ENCODE measurements at places on chromosomes 6 and 20.

DNA sequence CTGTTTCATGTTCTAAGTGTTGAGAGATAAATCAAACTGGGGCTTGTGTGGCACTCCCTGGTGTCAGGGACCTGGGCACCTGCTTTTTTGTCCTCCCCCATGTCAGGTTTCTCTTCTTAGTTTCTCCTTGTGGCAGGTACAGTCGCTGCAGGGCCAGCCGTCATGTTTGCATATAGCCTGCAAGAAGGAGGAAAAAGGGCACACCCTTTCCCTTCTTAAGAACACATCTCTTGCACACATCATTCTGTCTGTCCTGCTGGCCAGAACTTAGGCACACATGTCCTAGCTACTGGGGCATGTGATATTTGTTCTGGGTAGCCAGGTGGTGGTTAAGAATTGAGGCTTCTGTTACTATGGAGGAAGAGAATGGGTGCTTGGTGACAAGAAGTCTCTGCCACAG lies 27.9 kb downstream of the CDC5L start:
- no peak for DNase-seq

DNA sequence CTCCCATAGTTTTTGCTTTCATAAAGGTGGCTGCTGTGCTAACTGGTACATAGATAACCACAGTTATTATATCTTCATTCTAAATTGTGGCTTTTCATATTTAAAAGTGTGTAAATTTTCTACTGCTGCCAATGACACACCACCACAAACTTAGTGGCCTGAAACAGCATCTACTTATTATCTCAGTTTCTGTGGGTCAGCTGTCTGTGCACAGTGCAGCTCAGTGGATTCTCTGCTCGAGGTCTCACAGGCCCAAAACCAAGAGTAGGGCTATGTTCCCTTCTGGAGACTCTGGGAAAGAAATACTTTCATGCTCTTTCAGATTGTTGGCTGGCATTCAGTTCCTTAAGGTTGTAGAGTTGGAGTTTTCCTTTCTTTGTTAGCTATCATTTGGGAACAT lies 90.1 kb downstream of the LMBRD1 start:
- no peak for DNase-seq

DNA sequence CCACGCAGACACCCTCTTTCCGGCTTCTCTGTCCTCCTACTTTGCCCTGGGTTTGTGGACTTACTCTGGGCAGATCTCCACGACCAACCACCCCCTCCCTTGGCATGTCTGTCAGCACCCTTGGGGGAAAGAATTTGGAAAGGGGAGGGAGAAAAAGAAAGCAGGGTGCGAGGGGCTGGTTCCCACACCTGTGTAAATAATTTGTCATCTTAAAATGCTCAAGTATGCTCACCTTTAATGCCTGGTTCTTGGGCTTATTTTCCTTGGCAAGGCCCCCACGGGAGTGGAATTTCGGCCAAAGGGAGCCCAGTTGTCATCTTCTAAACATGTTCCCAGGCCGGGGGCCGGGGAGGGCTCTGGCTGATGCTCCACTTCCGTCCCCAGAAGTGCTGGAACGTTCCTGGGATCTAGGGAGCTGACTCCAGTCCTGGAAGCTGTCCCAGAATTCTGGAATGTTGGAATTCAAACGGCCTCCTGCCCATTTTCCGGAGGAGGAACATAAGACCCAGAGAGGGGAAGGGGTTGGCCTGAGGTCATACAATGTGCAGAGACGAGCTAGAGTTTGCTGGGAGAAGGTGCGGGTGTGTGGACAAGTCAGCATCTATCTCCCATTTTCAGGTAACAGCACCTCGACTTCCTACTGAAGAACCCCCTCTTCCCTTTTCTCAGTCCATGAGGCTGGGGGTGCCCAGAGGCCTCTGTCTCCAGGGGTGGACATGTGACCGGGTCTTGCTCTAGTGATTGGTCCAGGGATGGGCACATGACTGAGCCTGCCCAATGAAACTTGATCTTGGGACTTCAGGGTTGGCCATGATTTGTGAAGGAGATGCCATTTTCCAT lies 122.3 kb downstream of the CEBPB start:
- DNase-seq = no peak

- DNase-seq = no peak
Observed at GRCh38 chr6:13292774-13293173, 35.6 kb downstream of the TBC1D7 start.

DNA sequence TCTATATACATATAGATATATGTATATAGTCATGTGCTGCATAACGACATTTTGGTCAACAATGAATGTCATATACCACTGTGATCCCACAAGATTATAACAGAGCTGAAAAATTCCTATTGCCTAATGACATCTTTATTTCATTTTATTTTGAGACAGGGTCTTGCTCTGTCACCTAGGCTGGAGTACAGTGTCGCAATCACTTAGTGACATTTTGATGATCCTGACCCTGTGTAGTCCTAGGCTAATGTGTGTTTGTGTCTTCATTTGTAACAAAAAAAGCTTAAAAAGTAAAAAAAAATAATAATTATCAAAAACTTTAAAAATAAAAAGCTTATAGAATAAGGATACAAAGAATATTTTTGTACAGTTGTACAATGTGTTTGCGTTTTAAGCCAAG lies 4.0 kb upstream of the FAM8A1 start:
- no peak for DNase-seq

GRCh38 chr6:2508071-2508470 lies 242.7 kb downstream of the MYLK4 start:
- peak; percentile 12 for DNase-seq

GRCh38 chr20:51139891-51140290 lies 117.0 kb upstream of the KCNG1 start:
- DNase-seq = no peak
